A549 treated with DMSO at 1 μM for 4 hours (cell line): ENCODE measurements at places on chromosomes 1 and 21. TPM values are rescaled to one million over a fixed set of nuclear protein-coding genes. Genes with fewer than 3 reads are reported as not detected.

FCAMR gene
- 0.08 TPM in 1 of 5 replicates, not detected in the others for total RNA-seq

DNALI1 gene
- total RNA-seq, result 0.02 to 0.43 TPM (median 0.05 TPM) in 3 of 5 replicates, not detected in the others

FNDC5 gene
- total RNA-seq, result 0.38 to 0.75 TPM (median 0.53 TPM) in 5 replicates

GABRD gene
- 0.27 to 0.97 TPM (median 0.63 TPM) in 5 replicates for total RNA-seq

SPATA45 gene
- total RNA-seq, result 0.39 TPM in 1 of 5 replicates, not detected in the others

PERM1 gene
- 0.09 to 0.16 TPM (median 0.15 TPM) in 5 replicates for total RNA-seq

GJA5 gene
- not detected in 5 replicates for total RNA-seq

NBPF4 gene
- total RNA-seq, result 0.14 to 0.25 TPM (median 0.25 TPM) in 5 replicates

IFI44 gene
- total RNA-seq, result 0.52 to 1.6 TPM (median 0.89 TPM) in 5 replicates

SLFNL1 gene
- 0.03 to 0.07 TPM (median 0.06 TPM) in 3 of 5 replicates, not detected in the others for total RNA-seq

OR2M3 gene
- total RNA-seq, result not detected in 5 replicates

MIXL1 gene
- total RNA-seq, result 0.07 to 0.10 TPM in 2 of 5 replicates, not detected in the others

TAS1R3 gene
- total RNA-seq, result 0.09 to 0.16 TPM (median 0.12 TPM) in 5 replicates

UBL4B gene
- total RNA-seq, result not detected in 5 replicates

KISS1 gene
- 0.17 to 1.3 TPM (median 0.38 TPM) in 5 replicates for total RNA-seq
